ENCODE measurements at places on chromosomes 11 and 22. TPM values are rescaled to one million over a fixed set of nuclear protein-coding genes. Genes with fewer than 3 reads are reported as not detected.

Gene RAB36
- polyA plus RNA-seq: 0.46 TPM

Gene GGTLC3
- polyA plus RNA-seq: 0.07 TPM

Gene THY1
- 15.3 TPM for polyA plus RNA-seq

Gene KLHDC7B
- 23.4 TPM for polyA plus RNA-seq

Gene ACTN3
- 0.05 TPM for polyA plus RNA-seq

Gene GSTP1
- polyA plus RNA-seq: 630 TPM

Gene PNPLA3
- 0.05 TPM for polyA plus RNA-seq

Gene GDPD5
- polyA plus RNA-seq: 25.3 TPM

Gene OR51B4
- polyA plus RNA-seq: not detected

Gene LGR4
- 6.8 TPM for polyA plus RNA-seq

Gene KMT2A
- 11.4 TPM for polyA plus RNA-seq

Gene SLC22A6
- polyA plus RNA-seq: not detected

Gene B3GAT1
- polyA plus RNA-seq: 0.43 TPM

Gene EMID1
- polyA plus RNA-seq: 9.9 TPM

Gene SF3A1
- polyA plus RNA-seq: 25.7 TPM

Gene SMTNL1
- polyA plus RNA-seq: 0.05 TPM

Gene SLC25A18
- 1.8 TPM for polyA plus RNA-seq

Gene GAL3ST1
- 0.46 TPM for polyA plus RNA-seq

Gene CARD18
- 13.9 TPM for polyA plus RNA-seq

Gene YPEL1
- polyA plus RNA-seq: 14.2 TPM

Gene RHBDD3
- 31.1 TPM for polyA plus RNA-seq

Gene SWAP70
- polyA plus RNA-seq: 17.8 TPM

Gene PTS
- polyA plus RNA-seq: 42.4 TPM

Gene SLC22A25
- not detected for polyA plus RNA-seq

Gene GAL3ST3
- polyA plus RNA-seq: 0.25 TPM

All from thymus (tissue), 14 donors.